ENCODE measurements at places on chromosomes 7 and 10.

- DNase-seq: peak; percentile 33
These were observed 435.8 kb upstream of the MGMT start for GRCh38 chr10:129030996-129031843.

DNA sequence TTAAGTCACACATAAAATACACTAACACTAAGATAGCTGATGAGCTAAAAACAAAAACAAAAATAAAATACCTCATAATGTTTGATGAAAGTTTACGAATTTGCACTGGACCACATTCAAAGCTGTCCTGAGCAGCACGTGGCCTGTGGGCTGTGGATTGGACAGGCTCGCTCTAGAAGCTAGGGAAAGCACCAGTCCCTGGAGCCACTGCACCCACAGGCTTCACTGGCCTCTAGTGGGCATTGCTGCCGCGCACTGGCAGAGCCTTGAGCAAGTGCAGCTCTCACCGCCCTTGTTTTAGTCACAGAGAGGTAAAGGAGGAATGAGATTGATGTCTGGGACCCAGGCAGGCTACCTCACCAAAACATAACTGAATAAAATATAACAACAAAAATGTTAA lies 67.6 kb downstream of the PAX2 start:
- DNase-seq: no peak

DNA sequence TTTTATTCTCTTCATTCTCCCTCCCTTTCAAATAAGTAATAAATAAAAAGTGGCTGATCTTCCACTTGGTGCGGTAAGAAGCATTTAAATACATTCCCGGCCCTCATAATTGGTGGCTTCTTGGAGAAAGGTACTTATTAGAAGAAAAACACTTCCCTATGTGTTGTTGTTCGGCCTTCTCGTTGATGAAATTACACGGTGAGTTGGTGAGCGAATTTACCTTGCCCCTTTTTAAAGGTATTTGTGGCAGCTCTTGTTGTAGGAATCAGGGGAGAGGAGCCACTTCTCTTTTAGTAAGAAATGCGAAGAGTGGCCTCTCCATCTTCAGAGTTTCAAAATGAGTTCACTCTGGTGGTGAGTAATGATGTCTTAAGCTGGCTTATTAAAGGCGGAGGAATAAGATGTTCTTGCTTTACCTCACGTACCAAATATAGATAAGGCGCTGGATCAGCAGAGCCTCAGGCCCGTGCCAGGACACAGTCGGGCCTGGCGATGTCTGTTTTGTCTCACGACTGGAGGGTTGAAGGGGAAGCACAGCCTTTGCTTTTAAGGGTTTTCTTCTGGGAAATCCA lies 135.9 kb downstream of the CUX1 start:
- DNase-seq: no peak

- DNase-seq: no peak
These were observed 167.4 kb downstream of the TMEM26 start for GRCh38 chr10:61285749-61286148.

- no peak for DNase-seq
These were observed 4.3 kb upstream of the MICU1 start for GRCh38 chr10:72630144-72630543.

- no peak for DNase-seq
These were observed 4.1 kb upstream of the C10orf120 start for GRCh38 chr10:122703483-122704448.

DNA sequence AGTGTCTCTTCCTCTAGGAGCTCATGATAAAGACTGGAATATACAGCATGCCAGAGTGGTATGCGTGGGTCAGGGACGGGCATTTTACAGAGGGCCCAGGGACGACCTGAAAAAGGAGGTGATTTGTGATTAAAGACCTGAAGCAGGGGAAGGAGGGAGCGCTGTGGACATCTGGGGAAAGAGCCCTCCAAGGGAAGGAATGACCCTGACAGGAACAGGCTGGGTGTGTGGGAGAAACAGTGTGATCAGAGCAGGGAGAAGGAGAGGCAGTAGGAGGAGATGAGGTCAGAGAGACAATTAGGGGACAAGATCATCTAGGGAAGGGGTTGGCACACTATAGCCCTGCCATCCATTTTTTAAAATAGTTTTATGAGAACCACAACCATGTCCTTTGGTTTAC lies 3.4 kb upstream of the RASSF4 start:
- no peak for DNase-seq

DNA sequence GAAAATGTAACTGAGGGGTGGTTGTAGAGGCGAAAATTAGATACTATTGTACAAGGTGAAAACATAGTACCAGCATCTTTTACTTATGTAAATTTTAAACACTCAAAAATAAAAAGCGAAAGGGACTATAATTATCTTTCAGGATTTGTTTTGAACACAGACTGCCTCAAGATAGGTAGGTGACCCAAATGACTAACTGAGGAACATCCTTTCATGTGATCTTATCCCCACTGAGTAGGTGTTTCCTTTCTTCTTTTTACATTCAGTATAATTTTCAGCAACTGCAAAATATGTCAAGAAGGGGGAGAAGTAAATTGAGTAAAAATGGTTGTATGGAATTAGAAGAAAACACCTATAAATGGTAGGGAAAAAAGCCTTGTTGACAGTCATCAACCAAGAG lies 236.7 kb downstream of the PHF14 start:
- no peak for DNase-seq

- DNase-seq: no peak
These were observed 51.4 kb upstream of the SLC35B4 start for GRCh38 chr7:134367956-134368749.

DNA sequence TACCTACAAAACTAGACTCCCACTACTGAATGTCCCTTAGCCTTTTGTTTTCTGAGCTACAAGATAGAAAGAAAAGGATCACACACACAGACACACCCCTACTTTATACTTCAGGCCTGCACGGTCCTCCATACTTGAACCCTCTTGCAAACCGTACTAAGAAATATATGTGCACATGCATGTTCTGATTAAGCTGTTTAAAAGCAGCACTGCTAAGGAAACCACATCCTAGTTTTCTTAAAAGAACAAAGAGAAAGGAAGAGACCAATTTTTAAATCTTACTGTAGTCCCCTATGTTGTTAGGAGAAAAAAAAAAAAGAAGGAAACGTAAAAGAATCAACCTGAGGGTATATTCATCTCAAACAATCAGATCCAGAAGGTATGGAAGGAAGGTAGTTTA lies 501.2 kb downstream of the PARD3 start:
- DNase-seq: no peak

DNA sequence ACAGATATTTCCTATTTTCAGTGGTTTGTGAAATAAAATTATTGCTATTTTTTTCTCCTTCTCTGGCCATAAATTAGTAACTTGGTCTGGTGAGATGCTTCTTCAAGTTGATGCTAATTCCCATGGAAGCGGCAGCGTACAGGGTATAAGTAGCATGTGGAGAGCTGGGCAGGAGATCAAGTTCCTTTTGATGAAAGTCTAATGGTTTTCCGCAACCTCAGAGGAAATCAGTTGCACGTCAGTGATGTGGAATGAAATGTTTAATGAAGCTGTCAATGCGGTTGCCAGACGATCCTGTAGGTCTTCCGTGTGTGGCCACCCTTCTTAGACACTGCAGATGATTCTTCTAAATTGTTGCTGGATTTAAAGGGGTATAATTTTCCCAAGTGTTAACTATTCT lies 236.4 kb upstream of the GRM3 start:
- no peak for DNase-seq

GRCh38 chr10:6230315-6230714 lies 27.6 kb downstream of the PFKFB3 start:
- no peak for DNase-seq

- DNase-seq: no peak
These were observed 39.0 kb downstream of the RAB11FIP2 start for GRCh38 chr10:118007773-118008172.

DNA sequence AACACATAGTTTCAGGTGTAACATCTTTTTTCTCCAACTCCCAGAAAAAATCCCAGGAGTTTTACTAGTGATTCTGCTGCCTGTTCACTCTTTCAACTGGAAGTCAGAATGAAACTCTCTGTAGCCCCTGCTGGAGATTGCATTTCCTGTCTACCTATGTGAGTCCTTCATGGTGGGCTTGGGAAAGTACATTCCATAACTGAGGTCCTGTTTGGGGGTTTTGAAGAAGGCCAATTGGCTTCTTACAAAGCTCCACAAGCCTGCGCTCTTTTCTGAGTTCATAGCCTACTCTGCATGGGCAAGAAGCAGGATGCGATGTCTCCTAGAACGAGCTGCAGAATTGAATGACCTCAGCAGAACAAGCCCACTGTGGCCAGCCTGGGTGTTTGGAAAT lies 86.7 kb downstream of the LYZL2 start:
- no peak for DNase-seq

- no peak for DNase-seq
These were observed 60.9 kb downstream of the ANKRD7 start for GRCh38 chr7:118285358-118285757.

DNA sequence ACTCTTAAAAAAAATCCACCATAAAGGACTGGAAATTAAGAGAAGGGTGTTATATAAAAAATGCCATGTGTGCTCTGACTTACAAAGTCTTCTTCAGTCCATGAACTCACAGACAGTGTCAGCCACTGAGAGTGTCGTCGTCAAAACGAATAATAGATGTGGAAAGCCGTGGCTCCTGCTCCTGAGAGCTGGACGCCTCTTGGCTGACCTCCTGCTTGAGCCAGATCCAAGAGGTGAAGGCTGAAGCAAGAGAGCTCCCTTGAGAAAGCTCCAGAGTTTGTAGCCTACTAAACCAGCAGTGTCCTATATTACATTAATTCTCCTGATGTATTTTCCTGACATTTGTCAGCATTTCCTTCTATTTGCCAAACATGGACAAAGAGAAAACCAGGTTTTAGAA lies 234.3 kb upstream of the C7orf33 start:
- DNase-seq: no peak

GRCh38 chr10:33129141-33129995 lies 171.3 kb upstream of the ITGB1 start:
- DNase-seq: no peak

- no peak for DNase-seq
These were observed 152.0 kb downstream of the CCDC3 start for GRCh38 chr10:12849319-12850181.

- DNase-seq: no peak
These were observed at the start of gene PROSER2 for GRCh38 chr10:11823122-11823988. Gene PROSER2, plus strand, starts transcription at chr10:11823356. Its CDS starts 28,722 bp downstream, at chr10:11852078.
